ENCODE measurements at places on chromosomes 2 and 18.

DNA sequence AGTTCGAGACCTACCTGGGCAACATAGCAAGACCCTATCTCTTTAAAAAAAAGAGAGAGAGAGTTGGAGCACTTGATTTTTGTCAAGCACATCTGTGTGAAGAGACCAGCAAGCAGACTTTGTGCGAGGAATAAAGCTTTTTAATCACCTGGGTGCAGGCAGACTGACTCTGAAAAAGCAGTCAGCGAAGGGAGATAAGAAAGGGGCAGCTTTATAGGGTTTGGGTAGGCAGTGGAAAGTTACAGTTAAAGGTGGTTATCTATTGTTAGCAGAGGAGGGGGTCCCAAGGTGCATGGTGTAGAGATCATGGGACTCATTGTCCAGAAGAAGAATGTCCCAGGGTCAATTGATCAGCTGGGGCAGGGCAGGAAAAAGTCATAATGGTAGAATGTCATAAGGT, 34.4 kb downstream of the NCL start:
- DNase-seq = no peak

DNA sequence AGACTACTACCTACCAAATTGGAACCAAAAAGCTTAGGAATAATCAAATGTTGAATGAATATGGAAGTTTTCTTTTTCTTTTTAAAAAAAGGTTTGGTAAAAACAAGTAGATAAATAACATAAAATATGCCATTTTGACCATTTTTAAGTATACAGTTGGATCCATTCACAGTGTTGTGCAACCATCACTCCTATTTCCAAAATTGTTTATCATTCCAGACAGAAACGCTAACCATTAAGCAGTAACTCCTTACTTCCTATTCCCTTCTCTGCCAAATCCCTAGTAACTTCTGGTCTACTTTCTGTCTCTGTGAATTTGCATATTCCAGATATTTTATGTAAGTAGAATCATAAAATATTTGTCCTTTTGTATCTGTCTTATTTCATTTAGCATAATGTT, 39.8 kb downstream of the CD302 start:
- DNase-seq = no peak

DNA sequence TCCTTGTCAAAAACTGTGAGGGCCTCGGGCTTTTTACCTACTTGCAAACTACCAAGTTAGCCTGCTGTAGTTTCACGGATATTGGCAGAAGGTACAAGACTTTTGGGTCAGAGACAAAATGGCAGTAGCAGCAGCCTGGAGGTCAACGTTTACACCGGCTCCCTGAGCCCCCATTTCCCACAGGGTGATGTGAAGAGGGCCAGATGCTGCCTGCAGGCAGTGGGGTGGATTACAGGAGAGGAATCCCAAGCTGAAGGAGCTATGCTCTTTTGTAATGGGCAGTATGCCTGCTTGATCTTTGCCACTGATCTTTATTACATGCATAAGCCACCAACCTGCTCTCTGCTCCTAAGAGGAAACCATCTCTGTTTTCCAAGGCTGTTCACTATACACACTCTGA, 29.5 kb upstream of the SP5 start:
- no peak for DNase-seq

DNA sequence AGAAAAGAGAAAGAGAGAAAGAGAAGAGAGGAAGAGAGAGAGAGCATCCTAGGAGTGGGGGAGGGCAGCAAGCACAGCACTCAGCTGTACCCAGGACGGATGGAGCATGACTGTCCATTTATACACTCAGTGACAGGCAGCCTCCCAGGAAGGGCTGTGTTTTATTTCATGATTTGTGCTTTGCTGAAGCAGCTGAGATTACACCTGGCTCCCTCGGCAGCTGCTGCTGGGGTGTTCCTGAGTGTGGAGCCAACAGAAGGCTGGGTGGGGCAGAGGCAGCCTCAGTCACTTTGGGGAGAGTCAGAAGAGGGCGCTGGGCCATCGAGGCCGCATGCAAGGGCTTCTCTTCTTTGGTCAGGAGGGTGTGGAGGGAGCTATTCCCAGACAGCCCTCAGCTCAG, 47.8 kb upstream of the TEX51 start:
- DNase-seq = no peak

GRCh38 chr2:102264952-102265351, 46.4 kb upstream of the IL1RL1 start:
- DNase-seq = no peak

DNA sequence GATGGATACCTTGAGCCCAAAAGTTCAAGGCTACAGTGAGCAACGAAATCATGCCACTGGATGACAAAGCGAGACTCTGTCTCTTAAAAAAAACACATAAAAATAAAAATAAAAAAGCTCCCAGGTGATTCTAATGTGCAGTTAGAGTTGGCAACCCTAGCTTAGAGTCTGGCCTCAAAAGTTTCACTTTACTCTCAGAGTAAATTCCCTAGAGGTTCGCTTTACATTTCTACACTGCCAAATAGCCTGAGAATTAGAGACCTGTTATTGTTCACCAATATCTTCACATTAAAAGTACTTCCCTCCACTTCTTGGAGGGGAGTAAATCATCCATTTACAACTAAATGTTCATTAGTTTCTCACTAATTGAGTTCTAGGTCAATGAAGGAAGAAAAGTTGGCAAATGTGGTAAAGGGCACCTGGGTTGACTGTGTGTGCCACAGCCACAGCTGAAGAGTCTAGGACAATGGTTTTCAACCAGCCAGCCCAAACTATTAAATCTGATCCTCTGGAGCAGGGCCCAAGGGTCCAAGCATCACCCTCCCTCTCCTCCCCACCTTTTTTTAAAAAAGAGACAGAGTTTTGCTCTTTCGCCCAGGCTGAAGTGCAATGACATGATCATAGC, 15.2 kb upstream of the TMEM37 start:
- DNase-seq = no peak

DNA sequence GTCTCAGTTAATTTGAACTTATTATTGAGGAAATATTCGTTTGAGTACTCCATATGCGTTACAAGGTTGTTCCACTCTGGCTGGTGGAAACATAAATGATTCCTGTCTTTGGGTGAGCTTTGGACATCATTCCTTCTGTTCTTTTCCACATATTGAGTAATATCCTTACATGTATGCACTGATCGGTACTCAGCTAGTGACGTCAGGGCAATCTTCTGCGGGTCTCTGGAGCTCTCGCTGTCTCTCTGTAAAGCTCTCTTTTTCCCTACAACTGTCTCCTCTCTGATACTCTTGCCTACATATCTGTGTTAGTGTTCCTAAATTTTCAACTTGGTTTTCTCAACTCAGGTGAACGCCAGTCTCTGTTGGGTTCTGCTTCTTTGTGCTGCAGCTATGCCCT, 23.4 kb upstream of the IL36G start:
- DNase-seq = no peak

GRCh38 chr2:42618116-42618515, 49.7 kb downstream of the MTA3 start:
- DNase-seq = no peak

DNA sequence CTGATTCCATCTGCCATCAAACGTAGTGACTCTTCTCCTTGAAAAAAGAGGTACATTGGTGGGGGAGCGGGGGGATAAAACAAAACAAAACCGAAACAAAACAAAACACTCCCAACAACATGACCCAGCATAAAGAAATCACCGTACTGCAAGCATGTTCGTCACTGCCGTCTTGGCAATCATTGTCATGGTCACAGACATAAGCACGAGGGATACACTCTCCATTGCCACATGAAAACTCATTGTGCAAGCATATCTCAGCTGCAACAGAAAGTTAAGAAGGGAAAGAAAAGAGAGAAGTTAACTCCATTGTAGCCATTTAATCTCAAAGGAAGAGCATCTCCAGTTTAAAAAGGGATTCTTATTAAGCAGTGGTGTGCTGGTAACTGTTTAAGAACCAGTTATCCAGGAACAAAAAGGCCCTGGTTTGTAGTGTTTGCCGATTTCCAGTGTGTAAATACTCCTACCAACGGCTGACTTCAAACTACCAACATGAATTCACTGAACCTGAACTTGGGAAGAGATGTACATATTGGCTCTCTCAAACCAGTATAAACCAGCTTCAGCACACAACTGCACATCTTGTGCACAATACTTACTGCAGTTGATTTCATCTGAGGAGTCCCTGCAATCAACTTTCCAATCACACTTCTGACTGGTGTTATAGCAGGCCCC, 68.2 kb downstream of the LRP2 start:
- DNase-seq = no peak

GRCh38 chr18:75531851-75532459, 104.5 kb upstream of the SMIM21 start:
- no peak for DNase-seq

DNA sequence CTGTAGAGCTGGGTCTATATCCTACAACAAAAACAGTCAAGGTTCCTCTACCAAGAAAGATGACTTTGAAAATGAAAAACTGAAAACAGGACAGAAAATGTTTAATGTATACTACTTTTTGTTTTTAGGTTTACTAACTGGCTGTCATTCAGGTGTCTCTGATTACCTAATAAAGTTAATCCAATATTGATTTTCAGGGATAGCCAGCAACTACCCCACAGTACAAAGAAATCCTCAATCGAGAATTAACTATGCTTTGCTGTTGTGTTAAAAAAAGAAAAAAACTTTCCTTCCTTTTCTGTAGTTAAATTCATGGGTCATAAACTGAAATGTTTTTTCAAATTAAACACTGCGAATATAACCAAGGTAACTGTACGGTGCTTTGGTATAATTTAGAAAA, 45.8 kb downstream of the TTR start:
- DNase-seq = no peak

DNA sequence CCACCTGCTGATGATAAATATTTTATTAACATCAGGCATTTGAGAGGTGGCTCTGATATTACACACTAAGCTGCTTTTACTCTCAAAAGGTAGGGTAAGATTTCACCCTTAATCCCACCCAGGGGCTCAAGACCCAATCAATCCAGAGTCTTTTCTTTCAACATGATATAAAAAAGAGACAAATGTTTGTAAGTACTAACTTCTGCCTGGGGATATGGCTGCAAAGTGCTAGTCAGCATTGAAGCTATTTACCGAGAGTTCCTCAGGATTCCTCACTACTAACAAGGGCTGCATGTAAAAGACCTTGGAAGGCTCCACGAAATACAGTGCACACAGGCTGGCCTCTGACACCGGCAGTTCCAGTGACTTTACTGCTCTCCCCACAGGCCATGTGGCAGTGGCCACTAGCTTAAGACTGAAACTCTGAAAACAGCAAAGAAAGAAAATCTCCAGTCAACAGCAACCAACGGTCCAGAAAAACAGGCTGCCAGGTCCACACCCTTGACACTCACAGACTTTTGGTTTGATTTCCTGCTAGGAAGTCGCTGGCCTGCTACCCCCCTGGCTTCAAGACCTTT, 11.2 kb downstream of the MREG start:
- no peak for DNase-seq

- DNase-seq = no peak
Observed at GRCh38 chr2:28603821-28604220, 108.0 kb downstream of the PLB1 start.

GRCh38 chr18:69172046-69172445, 228.6 kb upstream of the DOK6 start:
- DNase-seq = no peak

GRCh38 chr2:88235987-88236386, 65.8 kb downstream of the THNSL2 start:
- DNase-seq = no peak

- no peak for DNase-seq
Observed at GRCh38 chr2:227876300-227876801, 4.9 kb downstream of the DAW1 start.

- no peak for DNase-seq
Observed at GRCh38 chr18:31487246-31488015, 10.5 kb upstream of the DSG2 start.
